ENCODE measurements at places on chromosomes 2 and 18.
A peak's percentile ranks its signal among the peaks of the same experiment; 100 is the strongest.

DNA sequence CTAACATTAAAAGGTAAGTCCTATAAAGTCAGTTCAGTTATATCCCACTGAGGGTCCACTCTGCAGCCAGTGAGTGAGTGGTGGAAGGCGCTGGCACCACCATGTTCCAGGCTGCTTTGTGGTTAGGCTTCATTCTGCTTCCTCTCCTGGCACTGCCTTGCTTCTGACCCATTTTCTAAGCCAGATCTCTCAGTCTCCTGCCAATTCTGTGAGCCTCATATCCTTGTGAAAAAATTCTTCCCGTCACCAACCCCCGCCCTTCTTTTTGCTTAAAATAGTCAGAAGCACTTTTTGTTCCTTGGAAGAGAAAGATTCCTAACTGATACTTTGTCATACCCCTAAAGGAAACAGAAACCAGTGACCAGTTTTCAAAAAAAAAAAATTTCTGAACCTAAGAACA is 139.8 kb upstream of the NCK2 start:
- no peak for DNase-seq

- peak; percentile 10 for DNase-seq
Observed at GRCh38 chr2:208222351-208222750, 32.5 kb downstream of the IDH1 start.

DNA sequence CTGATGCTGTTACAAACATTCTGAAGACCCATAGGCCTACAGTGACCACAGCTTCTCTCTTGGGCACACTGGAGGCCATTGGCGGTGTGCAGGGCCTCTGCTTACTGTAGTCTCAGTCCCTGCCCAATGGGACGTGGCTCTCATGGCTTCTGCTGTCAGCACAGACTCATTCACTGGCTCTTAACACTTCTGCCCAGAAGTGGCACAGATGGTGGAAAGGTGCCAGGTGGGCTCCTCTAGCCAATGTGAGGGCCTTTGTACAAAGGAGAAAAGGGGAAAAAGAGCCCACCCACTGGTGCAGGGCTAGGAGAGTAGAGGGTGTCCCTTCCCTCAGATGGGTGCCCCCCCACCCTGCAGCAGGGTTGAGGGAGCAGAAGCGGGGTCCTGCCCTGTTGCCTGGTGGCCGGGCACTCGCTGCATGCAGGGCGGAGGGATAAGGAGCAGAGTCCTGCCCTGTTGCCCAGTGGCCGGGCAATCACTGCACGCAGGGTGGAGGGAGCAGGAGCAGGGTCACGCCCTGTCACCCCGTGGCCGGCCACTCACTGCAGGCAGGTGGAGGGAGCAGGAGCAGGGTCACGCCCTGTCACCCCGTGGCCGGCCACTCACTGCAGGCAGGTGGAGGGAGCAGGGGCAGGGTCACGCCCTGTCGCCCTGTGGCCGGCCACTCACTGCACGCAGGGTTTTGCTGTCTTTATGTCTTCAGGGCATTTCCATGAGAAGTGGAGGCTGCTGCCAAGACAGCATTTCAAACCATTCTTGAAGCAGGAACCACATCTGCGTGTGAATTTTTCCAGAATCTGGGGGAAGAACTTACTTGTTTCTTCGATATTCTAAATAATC is 20.0 kb downstream of the LRRFIP1 start:
- DNase-seq = no peak

- DNase-seq = no peak
Observed at GRCh38 chr2:116510117-116510671, 1304.3 kb upstream of the DDX18 start.

GRCh38 chr2:114683251-114683650 is 240.8 kb downstream of the DPP10 start:
- no peak for DNase-seq

- DNase-seq = peak; percentile 43
Observed at GRCh38 chr18:26574958-26575864, 26.9 kb upstream of the KCTD1 start.

- DNase-seq = no peak
Observed at GRCh38 chr2:36544638-36545338, 53.2 kb downstream of the FEZ2 start.

GRCh38 chr2:22843919-22844537 is 541.0 kb upstream of the KLHL29 start:
- no peak for DNase-seq

DNA sequence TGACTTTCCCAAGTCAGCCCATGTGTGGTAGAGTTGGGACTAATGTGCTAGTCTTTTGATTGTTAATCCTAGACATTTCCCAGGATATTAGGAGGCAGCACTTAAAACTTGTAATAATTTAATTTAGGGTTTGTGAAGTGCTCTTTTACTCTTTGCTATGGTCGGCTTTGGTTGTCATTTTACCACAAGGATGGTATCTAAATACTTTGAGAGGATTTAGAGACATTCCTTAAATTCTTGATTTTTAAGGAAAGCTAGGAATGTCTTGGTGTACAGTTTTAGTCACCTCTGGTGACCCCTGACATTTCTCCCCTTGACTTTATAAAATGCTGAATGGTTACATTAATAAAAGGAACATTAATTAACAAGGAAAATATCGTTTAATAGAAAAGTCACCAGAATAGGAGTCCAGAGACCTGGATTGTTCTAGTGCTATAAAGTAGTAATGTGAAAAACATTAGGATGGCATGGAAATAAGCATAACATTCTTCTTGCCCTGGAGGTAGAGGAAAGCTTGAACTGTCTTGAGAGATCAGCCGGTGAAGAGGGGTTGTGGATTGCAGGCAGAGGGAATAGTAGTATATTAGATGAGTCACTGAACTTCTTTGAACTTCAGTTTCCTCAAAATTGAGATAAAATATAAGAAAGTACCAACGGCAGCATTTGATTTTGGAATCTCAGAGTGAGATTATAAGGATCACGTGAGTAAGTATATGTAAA is 209.2 kb downstream of the MCFD2 start:
- no peak for DNase-seq

DNA sequence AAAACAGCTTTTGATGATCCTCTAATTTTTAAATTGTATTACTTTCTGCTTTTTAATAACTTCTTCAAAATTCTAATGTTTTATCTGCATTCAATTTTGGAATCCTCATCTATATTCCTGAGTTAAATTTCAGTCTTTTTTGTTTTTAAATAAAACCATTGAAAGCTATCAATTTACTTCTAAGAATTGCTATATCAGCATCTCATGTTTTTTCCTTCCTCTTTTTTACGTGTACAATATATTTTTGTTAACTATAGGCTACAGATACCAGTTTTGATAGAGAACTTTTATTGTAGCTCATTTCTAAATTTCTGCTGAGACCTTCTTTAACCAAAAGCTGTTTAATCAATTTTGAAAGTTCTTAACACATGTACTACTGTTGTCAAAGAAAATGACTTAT is 84.5 kb downstream of the SS18 start:
- DNase-seq = no peak

- DNase-seq = no peak
Observed at GRCh38 chr18:13756261-13756660, 29.8 kb downstream of the RNMT start.

- no peak for DNase-seq
Observed at GRCh38 chr2:199485732-199486335, 28.1 kb upstream of the SATB2 start.

DNA sequence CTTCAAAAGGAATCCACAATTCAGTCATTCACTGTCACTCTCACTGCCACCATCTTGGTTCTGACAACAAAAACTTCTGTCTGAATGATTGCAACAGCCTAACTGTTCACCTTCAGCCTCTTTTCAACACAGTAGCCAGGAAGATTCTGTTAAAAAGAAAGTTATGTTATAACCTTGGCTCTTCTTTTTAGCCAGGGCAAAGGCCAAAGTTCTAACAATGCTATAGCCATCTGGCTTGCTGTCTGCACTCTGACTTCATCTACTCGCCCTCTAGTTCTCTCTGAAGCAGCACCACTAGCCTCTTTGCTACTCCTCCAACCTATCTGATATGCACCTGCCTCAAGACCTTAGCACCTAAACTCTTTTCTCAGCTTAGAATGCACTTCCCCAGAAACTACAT is 158.5 kb downstream of the ZNF385B start:
- no peak for DNase-seq

- DNase-seq = no peak
Observed at GRCh38 chr2:155218945-155219344, 520.5 kb downstream of the KCNJ3 start.

DNA sequence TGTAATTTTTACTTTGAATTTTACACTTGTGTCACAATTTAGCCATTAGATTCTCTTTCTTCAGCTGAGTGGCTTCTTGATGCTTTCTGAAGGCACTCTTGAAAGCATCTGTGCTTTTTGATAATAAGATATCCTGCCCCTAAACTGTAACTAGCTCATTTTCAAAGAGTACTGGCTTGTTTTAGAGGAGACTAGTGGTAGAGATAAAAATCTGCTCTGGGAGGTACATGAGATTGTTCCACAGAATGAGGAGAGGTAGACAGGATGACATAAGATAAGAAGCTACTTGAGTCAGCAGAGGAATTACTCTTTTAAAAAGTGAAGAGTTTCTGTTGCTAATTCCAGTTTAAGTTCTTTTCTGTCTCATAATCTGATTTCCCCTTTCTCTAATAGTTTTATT is 10.6 kb downstream of the PLEKHB2 start:
- DNase-seq = no peak

- DNase-seq = peak; percentile 11
Observed at GRCh38 chr18:10851824-10852319, 297.5 kb downstream of the PIEZO2 start.

DNA sequence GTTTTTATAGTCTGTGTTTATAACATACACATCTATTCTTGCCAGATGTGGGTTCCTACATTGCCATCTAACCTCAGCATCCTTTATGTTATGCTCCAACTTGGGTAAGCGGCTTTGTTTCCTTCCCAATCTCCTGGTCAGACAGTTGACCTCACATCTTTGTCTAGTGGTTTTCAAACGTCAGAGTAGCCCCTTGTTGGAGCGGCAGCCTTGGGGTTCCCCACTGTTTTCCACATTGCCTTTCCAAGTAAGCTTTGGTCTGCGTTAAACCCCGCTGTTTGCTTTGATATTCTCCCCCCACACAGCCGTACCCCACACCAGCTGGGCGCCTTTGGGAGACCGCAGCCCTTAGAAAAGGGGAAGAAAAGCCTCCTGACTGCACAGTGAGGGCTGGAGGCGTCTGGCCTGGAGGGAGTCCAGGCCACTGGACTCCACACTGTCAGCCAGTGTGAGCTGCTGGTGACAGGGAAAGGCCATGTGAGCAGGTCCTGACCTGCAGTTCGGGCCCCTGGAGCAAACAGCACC is 83.3 kb downstream of the MALT1 start:
- DNase-seq = no peak

DNA sequence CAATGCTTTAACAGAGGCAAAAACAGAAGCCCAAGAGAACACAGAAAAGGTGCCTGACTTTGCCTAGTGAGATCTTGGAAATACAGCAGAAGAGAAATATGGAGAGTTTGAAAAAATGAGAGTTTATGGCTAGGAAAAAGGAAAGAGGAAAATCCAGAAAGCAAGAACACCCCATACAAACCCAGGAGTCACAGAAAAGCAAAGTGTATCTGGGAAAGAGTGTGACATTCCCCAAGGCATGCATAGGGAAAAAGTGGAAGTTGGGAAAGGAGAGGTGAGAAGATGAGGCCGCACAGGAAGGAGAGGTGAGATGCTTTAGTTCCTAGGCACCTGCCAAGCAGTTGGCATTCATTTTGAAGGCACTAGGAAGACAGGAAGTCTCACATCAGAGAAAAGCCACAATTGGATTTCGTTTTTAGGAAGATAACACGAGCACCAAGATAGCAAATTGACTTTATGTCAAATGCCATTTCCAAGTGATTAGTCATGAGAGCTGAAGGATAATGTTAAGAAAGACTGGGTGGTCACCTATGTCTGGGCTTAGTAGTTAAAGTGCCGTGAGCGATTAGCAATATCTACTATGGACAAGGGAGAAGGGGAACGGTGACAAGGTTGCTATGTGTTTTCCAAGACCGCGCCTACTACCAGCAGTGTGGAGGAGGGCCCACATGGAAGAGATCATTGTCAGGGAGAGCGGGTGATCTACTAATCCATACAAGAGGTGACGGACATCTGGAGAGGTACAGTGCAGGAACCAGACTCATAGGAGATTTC is 224.1 kb upstream of the PARD3B start:
- DNase-seq = no peak

DNA sequence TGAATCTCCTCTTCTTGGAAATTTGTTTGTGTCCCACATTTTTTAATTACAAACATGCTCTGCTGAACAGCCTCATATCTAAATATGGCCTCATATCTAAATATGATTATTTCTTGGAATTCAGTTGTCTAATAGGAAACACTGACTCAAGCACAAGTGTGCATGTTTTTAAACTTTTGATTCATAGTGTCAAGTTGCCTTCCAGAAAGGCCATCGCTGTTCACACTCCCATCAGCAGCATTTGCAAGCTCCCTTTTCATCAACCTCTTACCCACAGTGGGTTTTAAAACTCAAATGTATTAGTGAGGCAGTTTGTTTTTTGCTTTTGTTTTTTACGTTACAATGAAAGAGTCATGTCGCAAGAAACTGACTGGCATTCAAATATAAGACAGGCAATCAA is 65.2 kb upstream of the SMAD2 start:
- no peak for DNase-seq

DNA sequence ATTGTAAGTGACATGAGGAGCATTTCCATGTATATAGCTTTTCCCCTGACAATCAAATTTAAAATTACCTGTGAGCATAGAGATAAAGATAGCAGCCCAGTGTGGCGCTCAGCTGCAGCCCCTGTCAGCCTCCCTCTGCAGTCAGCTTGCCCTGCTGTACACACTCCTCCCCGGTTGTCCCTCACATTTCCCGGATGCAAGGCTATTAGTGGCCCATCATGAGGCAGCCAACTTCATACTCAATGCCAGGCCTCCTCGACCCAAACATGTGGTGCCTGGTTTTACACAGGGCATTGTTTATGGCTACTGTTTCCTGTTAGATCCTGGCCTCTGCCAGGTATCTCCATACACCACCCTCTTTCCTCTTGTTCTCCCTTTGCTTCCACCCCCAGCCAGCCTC is 116.1 kb upstream of the SH3BP4 start:
- DNase-seq = no peak

GRCh38 chr2:211498551-211499205 is 942.3 kb downstream of the CPS1 start:
- DNase-seq = no peak

DNA sequence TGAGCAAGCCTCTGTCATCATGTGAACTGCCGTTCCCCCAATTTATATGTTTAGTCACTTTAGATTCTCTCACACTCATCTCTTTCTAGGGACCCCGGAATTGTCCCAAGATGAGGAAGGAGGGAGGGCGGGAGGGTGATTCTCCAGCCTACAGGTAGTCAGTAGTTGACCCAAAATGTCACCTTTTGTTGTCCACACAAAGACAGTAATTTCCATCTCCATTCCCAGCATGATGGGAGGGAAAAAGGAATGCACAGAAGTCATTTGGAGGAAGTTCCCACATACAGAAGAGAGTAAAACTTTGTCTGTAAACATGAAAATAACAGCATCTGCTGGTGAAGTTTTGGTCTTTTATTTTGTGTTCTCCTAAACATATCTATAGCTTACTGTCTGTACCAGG is 222.9 kb downstream of the KLHL29 start:
- no peak for DNase-seq

- DNase-seq = no peak
Observed at GRCh38 chr18:79926715-79927606, 24.5 kb downstream of the SLC66A2 start.
